ENCODE measurements at places on chromosomes 2 and 18.

GRCh38 chr2:234029150-234029733, 21.3 kb upstream of the SPP2 start:
- no peak for DNase-seq

GRCh38 chr18:79546781-79547272, 132.8 kb upstream of the CTDP1 start:
- no peak for DNase-seq

DNA sequence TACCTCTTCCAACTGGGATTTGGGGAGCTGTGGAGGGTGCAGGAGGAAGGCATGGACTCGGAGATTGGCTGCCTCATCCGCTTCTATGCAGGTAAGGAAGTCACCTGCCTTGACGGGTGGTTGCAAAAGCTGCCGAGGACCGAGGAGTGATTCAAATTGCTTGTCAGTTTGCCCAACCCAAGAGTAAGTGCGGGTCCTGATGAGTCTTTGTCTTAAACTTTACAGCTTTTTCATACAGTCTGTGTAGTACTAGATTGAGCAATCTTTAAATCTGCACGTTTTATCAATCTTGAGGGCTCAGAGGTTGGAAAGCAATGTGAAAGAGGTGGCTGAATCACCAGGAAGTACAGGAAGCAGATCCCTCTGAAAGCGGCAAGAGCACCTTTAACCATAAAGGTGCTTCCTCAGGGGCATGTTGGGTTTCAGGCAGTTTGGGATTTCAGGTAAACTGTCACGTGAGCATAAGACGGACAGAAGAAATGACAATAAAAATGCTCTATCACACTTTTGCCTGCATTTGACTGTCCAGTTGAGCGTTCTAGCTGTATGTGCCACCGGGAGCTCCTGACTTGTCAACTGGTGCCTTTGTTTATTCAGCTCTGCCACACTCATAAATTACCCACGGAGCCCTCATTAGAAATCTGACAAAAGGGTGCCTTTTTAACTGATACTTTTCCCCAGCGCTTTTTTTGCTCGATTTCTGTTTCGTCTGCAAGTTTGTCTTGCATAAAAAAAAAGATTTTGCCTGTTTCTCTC, 2.0 kb downstream of the PHLPP1 start:
- peak; percentile 40 for DNase-seq

DNA sequence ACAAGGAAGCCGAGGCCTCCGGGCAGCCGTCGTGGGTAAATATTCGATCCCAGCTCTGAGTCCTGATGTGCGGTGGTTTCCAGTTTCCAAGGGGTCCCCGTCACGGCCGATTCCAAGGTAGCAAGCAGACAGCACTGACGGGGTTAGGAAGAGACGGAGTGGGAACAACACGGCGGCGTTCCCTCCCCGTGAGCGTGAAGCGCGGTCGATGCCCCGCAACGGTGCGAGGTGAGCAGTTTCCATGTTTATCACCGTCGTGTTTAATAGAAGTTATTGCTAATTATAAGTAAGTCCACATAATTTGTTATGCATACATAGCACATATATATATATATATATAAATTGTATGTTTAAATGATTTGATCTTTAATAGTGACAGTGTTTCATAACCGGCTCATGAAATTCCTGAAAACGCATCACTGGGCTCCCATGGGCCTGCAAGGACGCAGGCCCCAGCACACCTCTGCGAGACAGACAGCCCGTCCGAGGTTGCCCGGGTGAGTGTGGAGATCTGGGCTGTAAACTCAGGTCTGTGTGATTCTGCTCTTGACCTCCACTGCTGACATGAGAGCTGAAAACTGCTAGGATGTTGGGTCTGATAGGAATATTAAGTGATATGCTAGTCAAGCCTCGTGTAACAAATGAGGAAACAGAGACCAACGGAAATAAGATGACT, 243.5 kb upstream of the SALL3 start:
- DNase-seq: no peak

- no peak for DNase-seq
Measured at GRCh38 chr2:40440835-40441234, 11.1 kb downstream of the SLC8A1 start.

DNA sequence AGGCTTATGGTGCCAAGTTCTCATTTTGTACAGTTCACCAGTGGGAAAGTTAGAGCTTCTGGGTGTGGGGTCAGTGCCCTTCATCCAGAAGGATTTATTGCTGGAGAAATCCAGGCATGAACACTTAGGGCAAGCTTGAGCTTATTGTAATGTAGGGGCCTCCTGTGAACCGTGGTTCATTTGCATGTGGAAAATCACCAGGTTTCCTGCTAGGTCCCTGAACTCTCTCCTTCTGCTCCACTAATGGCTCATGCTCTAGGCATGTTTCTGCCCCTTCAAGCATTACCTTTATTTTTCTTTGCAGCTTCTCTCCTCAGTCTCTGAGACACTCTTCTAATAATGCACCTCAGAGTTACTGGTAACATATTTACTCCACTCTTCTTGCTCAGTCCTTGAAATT, 79.3 kb upstream of the FAM98A start:
- DNase-seq: no peak

DNA sequence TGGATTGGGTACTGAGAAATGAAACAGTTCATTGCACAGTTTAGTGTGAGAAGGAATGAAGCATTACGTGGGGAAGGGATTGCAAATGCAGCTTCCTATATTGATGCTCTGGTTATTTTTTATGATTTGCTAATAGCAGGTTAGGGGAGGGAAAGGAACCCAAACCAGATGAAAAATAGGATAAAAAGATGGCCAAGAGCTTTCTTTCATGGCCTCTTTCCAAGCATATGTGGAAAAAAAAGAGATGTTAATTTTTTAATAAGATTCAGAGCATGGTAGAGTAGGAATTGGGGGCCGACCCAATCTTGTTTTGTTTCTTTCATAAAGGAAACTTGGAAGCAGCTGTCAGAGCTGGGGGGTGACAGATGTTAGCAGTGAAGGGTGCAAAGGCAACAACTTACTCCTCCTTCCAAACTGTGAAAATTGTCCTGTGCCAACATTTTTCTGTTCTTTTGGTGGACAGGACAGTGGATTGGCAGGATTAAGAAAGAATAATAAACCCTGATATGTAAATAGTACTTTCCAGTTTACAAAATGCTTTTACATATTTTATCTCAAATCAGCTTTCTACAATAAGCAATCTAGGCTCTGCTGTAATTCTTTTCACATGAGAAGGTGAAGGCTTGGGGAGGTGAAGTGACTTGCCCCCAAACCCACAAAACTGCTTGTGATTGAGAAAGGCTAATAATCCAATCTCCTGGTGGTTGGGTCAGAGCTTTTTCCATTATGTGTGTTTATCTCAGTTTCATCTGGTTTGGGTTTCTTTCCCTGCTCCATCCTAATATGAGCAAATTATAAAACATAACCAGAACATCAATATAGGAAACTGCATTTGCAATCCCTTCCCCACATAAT, 270.1 kb downstream of the ETAA1 start:
- no peak for DNase-seq

GRCh38 chr2:60710707-60711106, 45.4 kb upstream of the PAPOLG start:
- peak; percentile 8 for DNase-seq

GRCh38 chr18:23194997-23195957, 60.0 kb downstream of the CABLES1 start:
- DNase-seq: no peak

DNA sequence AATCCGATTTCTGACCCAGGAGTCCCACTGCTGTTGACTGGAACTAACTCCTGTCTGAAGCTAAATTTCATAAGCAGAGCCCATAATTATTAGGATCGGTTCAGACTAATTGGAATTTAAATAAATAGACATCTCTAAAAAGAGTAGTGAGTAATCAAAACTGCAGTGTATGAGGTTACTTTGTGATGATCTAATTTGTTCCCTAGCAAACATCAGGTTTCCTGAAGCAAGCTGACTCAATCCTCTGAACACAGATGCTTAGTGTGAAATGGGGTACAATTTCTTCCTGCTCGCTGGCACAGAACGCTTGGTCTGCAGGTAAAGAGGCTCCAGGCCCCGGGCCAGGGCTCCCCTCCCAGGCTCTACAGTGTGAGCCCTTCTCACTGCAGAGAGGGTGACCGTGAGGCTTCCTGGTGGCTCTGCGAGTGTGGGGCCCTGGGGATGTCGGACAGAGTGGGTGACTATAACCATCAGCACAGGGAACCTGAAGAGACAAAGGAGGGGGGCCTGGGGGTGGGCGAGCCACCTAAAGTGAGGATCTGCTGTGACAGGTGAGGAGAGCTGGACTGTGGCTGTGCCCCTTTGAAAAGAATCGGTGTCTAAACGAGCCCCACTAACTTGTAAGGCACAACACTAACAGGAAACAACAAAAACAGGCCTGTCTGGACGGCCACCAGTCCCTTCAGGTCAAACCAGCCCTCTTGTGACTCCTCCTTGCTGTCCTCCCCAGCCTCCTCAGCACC, 20.2 kb downstream of the CHST10 start:
- no peak for DNase-seq

GRCh38 chr2:157925071-157925470, 48.9 kb upstream of the ACVR1 start:
- DNase-seq: no peak

DNA sequence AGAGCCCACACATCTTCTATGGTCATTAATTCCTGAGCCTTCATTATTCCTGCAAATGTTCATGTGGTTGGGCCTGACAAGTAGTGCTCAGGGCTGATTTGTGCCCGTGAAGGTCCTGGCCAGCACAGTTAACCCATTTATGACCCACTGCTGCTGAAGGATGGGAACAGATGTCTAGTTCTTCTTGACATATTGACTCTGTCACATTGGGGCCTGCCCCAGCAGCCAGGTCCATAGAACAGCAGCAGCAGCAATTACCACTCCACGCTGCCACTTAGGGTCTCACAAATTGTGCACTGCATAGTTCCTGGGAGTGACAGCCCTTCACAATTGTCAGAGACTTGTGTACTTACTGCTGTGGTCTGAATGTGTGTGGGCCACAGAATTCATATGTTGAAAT, 442.3 kb upstream of the RGPD4 start:
- DNase-seq: no peak

DNA sequence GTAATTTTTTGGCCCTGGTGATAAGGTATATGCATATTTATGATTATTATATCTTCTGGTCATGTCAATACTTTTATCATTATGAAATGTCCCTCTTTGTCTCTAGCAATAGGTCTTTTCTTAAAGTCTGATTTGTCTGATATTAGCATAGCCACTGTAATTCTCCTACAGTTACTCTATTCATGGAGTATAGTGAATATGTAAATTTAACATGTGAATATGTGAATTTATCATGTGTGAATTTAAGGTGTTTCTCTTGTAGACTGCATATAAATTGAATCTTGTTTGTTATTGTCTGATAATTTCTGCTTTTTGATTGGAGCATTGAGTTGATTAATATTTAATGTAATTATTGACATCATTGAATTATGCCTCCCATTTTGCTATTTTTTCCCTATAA, 259.4 kb downstream of the HRH4 start:
- no peak for DNase-seq

- DNase-seq: no peak
Measured at GRCh38 chr2:102291319-102292075, 19.9 kb upstream of the IL1RL1 start.

GRCh38 chr2:45265336-45265735, 256.1 kb upstream of the SIX2 start:
- DNase-seq: no peak

GRCh38 chr2:72969706-72970105, 52.4 kb downstream of the EMX1 start:
- DNase-seq: no peak

DNA sequence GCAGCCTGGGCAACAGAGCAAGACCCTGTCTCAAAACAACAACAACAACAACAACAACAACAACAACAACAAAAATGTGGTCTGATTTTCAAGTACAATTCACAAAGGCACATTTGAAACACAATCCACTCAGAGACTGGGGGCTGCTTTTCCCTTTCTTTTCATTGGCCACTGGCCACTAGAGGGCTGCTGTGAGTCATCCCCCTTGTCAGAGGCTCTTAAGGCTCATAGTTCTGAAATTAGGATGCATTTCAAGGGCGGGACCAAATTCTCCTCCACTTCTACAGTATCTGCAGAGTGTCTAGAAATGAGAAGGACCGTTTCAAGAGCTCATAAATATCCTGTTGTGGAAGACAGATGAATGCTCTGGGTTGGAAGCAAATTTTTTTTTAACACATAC, 285.4 kb downstream of the NRXN1 start:
- DNase-seq: no peak

GRCh38 chr18:78875016-78875777, 104.4 kb upstream of the SALL3 start:
- no peak for DNase-seq

GRCh38 chr18:66646609-66647008, 42.7 kb upstream of the CDH19 start:
- no peak for DNase-seq

DNA sequence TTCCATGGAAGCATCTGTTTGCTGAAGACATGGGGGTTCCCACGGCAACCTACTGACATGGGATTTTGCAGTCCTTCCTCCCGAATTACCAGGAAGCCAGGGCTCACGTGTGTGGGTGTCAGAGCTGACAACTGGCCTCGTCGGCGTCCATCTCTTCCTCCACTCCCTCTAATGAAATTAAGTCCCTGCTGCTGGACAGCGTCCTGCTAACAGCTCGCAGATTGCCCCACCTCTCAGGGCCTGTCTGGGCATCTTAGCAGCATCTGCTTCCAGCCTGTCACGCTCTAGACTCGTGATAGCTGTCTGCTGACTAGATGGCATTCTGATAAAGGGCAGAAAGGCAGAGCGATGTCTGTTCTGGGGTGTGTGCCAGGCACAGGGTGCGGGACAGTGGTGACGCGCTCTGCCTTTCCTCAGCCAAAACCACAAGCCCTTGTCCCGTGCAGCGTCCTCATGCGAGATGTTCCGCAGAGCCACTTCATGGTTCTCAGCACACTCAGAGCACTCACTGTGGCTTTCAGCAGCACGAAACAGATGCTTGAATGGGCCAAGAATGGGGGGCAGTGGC, 161.1 kb downstream of the ARL4C start:
- peak; percentile 82 for DNase-seq

- no peak for DNase-seq
Measured at GRCh38 chr2:218006741-218007140, 3.9 kb upstream of the TNS1 start.

DNA sequence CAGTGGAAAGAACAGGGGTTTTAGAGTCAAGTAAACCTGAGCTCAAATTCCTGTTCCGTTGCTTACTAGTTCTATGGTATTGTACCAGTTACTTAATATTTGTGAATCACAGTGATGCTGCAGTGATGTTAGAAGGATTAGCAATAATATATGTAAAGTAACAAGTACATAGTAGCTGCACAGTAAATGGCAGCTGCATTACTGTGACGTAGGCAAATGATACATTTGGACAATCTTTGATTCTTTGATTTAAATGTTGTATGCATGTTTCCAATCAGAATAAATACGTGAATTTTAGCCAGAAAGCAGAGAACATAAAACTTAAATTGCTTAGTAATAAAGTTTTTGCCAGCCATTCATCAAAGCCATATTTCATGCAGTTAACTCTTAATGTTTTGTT, 243.0 kb downstream of the ERBB4 start:
- no peak for DNase-seq

- DNase-seq: no peak
Measured at GRCh38 chr2:190726255-190726654, 77.4 kb downstream of the NAB1 start.

DNA sequence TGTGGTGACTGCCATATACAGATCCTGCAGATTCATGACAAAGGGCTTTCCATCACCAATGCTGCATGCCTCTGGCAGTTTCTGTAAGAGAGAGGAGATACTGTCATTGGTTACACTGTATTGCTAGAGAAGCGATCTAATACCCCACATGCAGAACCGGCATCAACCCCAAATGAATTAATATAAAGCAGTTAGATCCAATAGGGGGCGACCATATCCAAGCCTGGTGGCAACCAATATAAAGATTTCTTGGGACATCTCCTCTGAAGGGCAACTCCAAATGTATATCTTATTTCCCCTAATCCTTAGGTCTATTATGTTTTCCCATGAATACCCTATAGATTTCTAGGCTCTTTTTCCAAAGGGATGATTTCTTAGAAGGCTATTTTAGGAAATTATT, 17.4 kb upstream of the IHH start:
- no peak for DNase-seq

All from GM04503 (cell line).